ENCODE measurements at places on chromosomes 3 and 15. TPM values are rescaled to one million over a fixed set of nuclear protein-coding genes. Genes with fewer than 3 reads are reported as not detected.

The ARGFX gene
- not detected for total RNA-seq

The CLDN16 gene
- total RNA-seq: not detected

The FSIP1 gene
- total RNA-seq: 0.36 TPM

The BMF gene
- total RNA-seq: 25.0 TPM

The RHOV gene
- total RNA-seq: not detected

The IL17RD gene
- not detected for total RNA-seq

The FNDC3B gene
- 10.4 TPM for total RNA-seq

The P2RY12 gene
- not detected for total RNA-seq

The CASR gene
- total RNA-seq: not detected

The PRR20G gene
- total RNA-seq: not detected

The FOXB1 gene
- 0.75 TPM for total RNA-seq

The ZPLD1 gene
- not detected for total RNA-seq

The NPAP1 gene
- total RNA-seq: not detected

The KLHL40 gene
- total RNA-seq: not detected

The GOLGA6B gene
- total RNA-seq: not detected

The STAG1 gene
- total RNA-seq: 40.2 TPM

The CD200R1 gene
- total RNA-seq: 7.7 TPM

Measured in activated naive CD4-positive, alpha-beta T cell treated with anti-CD3 and anti-CD28 coated beads, Interleukin-2, amount 10 ng/mL, durations not matched to agents 5 hours and 36 hours (primary cell).